Right cardiac atrium (tissue), 5 donors: ENCODE measurements at places on chromosomes 4 and X.

DNA sequence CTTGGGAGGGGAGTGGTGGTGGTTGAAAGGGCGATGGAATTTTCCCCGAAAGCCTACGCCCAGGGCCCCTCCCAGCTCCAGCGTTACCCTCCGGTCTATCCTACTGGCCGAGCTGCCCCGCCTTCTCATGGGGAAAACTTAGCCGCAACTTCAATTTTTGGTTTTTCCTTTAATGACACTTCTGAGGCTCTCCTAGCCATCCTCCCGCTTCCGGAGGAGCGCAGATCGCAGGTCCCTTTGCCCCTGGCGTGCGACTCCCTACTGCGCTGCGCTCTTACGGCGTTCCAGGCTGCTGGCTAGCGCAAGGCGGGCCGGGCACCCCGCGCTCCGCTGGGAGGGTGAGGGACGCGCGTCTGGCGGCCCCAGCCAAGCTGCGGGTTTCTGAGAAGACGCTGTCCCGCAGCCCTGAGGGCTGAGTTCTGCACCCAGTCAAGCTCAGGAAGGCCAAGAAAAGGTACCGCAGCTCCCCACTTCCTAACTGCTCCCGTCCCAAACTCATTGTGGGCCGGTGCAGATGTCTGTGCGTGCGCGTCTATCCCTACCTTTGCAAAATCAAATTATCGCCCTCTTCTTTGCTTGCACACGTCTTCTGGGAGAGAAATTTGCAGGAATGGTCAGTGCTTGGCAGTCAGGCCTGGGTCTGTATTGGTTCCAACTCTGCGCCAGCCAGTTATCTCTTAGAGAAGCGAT, 533 bp downstream of the IL15 start:
- peak; percentile 80 for DNase-seq

DNA sequence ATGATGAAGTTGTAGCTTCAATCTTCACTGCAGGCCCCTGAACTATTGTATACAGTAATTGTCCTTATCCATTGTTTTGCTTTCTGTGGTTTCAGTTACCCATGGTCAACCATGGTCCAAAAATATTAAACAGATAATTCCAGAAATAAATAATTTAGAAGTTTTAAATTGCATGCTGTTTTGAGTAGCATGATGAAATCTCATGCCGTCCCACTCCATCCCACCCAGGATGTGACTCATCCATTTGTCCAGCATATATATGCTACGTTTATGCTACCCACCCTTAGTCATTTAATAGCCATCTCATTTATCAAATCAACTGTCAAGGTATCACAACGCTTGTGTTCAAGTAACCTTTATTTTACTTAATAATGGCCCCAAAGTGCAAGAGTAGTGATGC, 34.5 kb downstream of the IQCM start:
- no peak for DNase-seq

GRCh38 chr4:76699751-76700310, 198.1 kb downstream of the SOWAHB start:
- DNase-seq = no peak

DNA sequence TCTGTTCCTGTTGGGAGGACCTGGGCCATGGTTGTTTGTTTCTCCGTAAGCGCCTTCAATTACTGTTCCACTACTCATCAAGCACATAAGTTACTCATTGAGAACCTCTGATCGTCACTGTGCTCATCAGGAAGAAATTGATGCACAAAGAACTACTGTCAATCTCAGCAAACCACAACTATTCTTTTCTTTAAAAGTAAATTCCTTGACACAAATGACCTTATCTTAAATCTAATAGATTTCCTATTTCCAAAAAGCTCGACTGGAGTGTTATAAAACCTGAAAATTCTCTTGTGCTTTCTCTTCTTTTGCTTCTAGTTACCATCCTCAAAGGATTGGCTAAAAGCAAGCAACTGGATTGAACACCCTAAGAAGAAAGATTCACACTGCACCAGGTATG, at the start of gene MUC7:
MUC7 (plus strand) TSS at position 301 of the 400 bp plus-strand sequence. CDS start 1,825 bp downstream, outside the sequence.
- no peak for DNase-seq

- peak; percentile 92 for DNase-seq
Measured at GRCh38 chrX:139932901-139933796, at the start of gene ATP11C. Gene ATP11C (minus strand): TSS chrX:139933053. CDS start chrX:139932042, 1,011 bp downstream.

GRCh38 chr4:87531621-87532020, 2.4 kb upstream of the SPARCL1 start:
- no peak for DNase-seq

GRCh38 chr4:123216946-123217345, 179.6 kb upstream of the SPRY1 start:
- no peak for DNase-seq

DNA sequence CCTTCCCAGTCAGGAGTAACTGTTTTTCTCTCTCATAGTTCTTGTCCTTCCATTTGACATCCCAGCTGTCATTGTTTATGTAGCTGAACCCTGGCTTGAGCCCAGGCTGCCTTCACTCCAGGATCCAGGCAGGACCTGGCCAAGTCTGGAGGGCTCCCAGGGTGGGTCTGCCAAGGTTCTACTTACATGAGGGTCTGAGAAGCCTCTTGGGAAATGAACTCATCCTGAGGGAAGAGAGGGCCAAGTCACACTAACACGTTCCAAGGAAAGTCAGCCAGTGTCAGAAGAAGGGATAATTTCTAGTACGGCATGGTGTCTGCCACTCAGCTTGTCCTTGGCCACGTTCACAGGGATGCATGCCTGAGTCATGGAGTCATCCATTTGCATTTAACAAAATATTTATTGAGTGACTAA, 54.8 kb upstream of the SRD5A3 start:
- peak; percentile 91 for DNase-seq

- no peak for DNase-seq
Measured at GRCh38 chrX:97215186-97215585, 331.5 kb downstream of the RPA4 start.

GRCh38 chr4:134883831-134884449, 682.4 kb upstream of the PABPC4L start:
- DNase-seq = no peak

DNA sequence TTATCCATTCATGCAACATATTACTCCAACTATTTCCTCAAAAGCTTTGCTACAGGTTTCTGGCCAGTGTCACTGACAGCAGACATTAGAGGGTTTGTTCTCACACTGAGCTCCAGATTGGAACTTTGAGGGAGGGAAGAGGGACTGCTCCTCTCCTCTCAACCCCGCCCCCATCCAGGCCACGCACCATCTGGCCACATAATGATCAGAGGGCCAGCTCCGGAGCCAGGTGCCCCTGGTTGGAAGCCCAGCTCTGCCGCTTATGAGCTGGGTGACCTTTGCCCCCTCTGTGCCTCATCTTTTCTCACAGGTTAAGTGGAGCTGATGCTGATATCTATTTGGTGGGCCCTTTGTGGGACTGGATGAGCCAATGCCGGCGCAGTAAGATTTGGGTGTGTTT, 55.8 kb downstream of the C4orf50 start:
- DNase-seq = no peak

GRCh38 chrX:103552236-103552635, 32.9 kb upstream of the RAB40A start:
- DNase-seq = no peak
